ENCODE measurements at places on chromosomes 3 and 15. TPM values are rescaled to one million over a fixed set of nuclear protein-coding genes. Genes with fewer than 3 reads are reported as not detected.

The CRTC3 gene
- total RNA-seq, result 7.1 TPM

The FANCD2OS gene
- not detected for total RNA-seq

The MAP6D1 gene
- total RNA-seq, result 0.90 TPM

The CORO2B gene
- total RNA-seq, result 11.2 TPM

The CD276 gene
- total RNA-seq, result 183 TPM

The COL6A5 gene
- 0.12 TPM for total RNA-seq

The CHRM5 gene
- total RNA-seq, result 0.15 TPM

The ZNF385D gene
- total RNA-seq, result 0.08 TPM

The HHATL gene
- total RNA-seq, result not detected

The PLA2G4B gene
- 1.6 TPM for total RNA-seq

The GPR156 gene
- 0.23 TPM for total RNA-seq

The WDR73 gene
- 19.1 TPM for total RNA-seq

The ANKUB1 gene
- total RNA-seq, result not detected

The SPATA12 gene
- under 0.01 TPM for total RNA-seq

The CHRNB4 gene
- total RNA-seq, result not detected

The CASR gene
- not detected for total RNA-seq

The TBCCD1 gene
- 13.7 TPM for total RNA-seq

The LRRC31 gene
- not detected for total RNA-seq

The ZKSCAN7 gene
- 4.6 TPM for total RNA-seq

The ECT2 gene
- total RNA-seq, result 9.5 TPM

The KBTBD8 gene
- 4.7 TPM for total RNA-seq

The PIGZ gene
- 2.0 TPM for total RNA-seq

The CCR9 gene
- not detected for total RNA-seq

The GOLGA6L7 gene
- total RNA-seq, result not detected

The SPTSSB gene
- total RNA-seq, result not detected

The THUMPD3 gene
- 44.9 TPM for total RNA-seq

The TLR9 gene
- total RNA-seq, result not detected

The COPS2 gene
- total RNA-seq, result 75.5 TPM

The SERPINI1 gene
- 1.4 TPM for total RNA-seq

The PODXL2 gene
- 1.1 TPM for total RNA-seq

The BTLA gene
- not detected for total RNA-seq

The NEK10 gene
- total RNA-seq, result 35.3 TPM

The CD200 gene
- total RNA-seq, result 24.0 TPM

The ALDH1L1 gene
- 0.08 TPM for total RNA-seq
